Mesendoderm (in vitro differentiated cells): ENCODE measurements at places on chromosomes 7 and 10.

- DNase-seq = no peak
These were observed 13.6 kb downstream of the GPRIN2 start for GRCh38 chr10:46542567-46543465.

DNA sequence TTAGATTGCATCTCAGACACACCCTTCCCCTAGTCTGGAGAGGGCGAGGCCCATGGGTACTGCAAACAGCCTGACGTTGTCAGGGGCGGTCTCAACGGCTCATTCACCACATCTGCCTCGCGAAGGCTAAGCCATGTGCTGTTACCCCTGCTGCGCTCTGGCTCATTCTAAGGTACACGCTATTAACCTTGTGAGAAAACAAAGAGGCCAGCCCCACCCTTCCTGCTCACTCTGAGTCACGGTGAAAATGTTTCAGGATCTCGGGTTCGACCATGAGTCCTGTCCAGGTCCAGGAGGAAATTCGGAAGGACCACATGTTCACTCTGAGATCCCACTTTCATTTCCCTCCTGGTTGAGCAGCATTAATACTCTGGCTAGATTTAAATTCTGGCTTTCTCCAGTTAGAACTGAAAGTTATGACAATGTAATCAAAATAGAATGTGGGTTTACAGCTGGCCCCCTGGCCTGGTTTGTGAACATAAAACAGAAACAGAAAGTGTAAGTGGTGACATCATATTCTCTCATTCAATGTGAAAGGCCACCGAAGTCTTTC, 55.2 kb downstream of the EGFR start:
- peak; percentile 78 for DNase-seq

GRCh38 chr7:114426382-114426781, 11.8 kb downstream of the FOXP2 start:
- no peak for DNase-seq

GRCh38 chr10:89283936-89284475, 17.8 kb upstream of the IFIT2 start:
- peak; percentile 85 for DNase-seq

DNA sequence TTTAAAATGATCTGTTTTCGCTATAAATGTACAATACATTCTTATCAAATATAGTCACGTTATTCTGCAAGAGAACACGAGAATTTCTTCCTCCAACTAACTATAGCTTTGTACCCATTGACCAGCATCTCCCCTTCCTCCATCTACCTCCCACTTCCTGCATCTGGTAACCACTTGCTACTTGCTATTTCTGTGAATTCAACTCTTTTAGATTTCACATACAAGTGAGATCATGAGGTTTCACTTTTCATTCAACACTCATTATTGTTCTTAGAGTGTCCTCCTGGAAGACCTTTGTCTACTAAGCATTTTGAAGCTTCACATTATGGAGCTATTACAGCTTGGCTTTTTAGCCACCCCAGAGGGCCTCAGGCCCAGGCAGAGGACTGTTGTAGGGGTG, 741.3 kb upstream of the FZD8 start:
- DNase-seq = no peak

GRCh38 chr7:130369110-130369711, 11.1 kb upstream of the CPA1 start:
- DNase-seq = peak; percentile 75

DNA sequence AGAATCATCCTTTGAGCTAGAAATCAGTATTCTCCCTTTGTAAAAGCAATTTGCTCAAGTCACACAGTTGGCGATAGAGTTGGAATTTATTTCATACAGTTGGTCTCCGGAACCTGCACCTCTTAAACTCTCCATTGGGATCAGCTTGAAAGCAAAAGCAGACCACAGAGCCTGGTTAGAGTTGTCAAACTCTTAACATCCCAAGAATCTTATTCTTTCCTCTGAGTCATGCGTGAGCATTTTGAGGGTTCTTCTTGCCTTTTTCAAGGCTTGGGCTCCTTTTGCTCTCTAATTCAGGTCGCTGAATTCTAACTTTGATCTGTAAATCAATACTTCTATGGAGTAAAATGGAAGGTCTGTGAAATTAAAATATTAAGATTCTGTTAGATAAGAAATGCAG, 19.6 kb upstream of the SCIN start:
- peak; percentile 21 for DNase-seq
